ENCODE measurements at places on chromosomes 5 and 9.

DNA sequence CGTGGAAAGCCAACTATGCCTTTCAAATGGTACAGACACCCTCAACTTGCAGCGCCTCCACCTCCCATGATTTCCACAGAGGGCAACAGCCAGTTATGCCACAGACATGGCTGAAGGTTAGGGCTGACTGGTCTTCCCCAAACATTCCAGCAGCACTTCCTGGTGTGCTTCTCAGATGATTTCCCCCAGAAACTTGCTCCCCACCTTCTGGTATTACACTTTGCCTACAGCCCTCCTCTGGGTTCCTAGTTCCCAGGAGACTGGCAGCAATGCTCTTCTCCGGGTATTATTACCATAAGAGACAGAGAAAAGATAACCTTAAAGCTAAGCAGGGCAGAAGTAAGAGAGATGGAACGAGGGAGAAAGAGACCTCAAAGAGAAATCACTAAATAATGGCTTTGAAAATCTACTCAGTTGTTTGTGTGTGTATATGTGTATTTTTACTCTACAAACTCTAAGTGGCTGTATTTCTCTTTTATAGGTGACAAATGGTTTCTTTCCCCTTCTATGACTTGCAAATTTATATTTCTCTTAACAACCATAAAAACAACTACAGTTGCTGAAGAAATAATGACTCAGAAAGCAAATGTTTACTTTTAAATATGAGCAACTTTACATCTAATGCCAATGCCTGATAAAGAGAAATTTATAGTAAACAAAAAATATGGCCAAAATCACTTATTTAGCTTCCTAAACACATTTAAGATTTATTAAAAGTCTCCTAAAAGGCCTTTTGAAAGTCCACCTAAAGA lies 133.8 kb downstream of the PDE4D start:
- no peak for DNase-seq

- no peak for DNase-seq
Observed at GRCh38 chr5:132264546-132265335, 7.2 kb downstream of the PDLIM4 start.

DNA sequence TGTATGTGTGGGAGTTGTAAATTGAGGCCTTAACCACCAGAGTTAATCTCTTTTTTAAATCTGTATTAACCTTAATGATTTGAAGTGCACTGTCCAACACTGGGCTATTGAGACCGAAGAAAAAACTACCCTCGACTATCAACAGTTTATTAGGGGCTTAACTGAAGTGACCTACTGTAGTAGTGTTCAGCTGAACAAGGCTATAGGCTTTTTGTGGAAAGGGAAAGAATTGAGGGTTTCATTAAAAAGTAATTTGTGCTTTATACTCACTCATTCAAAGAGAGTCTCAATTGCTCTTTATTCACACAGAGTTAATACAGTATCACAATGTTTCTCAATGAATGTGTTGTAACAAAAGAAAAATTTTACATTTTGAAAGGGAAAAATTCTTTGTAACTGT lies 267.5 kb downstream of the SLF1 start:
- DNase-seq = no peak

DNA sequence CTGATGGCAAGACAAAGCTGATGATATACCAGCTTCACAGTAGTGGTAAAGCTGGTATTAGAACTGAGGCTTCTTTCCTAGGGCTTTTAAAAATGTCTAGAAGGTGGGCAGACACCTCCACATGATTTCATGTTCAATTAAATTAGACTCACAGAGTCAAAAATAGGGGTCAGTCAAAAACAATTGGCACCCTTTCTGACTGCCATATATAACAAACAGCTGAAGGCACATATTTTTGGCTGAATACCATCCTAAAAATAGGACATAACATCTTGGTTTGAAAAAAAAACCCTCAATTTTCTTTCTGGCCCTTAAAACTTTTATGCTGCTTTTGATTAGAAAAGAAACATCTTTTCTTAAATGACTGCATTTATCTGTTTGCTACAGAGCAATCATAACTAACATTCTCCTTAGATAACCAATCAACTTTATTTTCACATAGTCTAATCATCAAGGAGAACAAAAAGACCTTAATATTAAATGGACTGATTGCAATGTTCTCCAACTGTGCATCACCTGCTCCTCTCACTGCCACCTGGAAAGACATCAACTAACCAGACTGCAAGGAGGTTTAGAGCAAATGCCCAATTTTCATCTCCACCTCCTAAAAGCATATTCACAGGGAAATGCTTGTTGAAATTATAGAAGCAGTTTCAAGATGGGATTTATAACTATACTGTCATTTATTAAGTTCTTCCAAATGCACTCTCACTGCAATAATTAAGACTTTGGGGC lies 3.2 kb downstream of the SGTB start:
- DNase-seq = no peak

DNA sequence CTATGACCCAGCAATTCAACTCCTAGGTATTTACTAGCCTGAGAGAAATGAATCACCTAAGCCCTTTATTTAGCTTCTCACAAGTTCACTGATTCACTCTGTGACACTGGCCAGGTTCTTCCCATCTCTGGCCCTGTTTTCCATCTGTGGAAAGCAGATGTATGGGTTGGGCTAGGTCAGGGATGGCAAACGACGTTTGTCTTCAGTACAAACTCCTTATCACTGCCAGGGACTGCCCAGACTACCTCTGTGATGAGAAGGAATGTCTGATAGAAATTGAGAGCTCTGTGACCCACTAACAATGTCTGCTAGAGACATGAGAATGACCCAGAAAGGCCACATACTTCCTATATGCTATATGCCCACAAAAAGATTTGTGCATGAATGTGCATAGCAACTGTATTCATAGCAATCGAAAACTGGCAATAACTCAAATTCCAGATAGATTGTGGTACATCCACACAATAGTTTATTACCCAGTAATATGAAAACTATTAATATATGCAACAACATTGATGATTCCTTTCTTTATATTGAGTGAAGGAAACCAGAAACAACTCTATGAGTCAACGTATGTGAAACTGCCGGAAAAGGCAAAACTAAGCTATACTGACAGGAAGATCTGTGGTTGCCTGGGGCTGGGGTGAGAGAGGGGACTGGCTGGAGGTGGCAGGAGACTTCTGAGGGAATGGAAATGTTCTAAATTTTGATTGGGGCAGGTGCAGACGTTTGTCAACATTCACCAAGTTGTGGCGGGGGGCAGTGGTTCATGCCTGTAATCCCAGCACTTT lies 32.0 kb upstream of the ADAM19 start:
- DNase-seq = no peak

DNA sequence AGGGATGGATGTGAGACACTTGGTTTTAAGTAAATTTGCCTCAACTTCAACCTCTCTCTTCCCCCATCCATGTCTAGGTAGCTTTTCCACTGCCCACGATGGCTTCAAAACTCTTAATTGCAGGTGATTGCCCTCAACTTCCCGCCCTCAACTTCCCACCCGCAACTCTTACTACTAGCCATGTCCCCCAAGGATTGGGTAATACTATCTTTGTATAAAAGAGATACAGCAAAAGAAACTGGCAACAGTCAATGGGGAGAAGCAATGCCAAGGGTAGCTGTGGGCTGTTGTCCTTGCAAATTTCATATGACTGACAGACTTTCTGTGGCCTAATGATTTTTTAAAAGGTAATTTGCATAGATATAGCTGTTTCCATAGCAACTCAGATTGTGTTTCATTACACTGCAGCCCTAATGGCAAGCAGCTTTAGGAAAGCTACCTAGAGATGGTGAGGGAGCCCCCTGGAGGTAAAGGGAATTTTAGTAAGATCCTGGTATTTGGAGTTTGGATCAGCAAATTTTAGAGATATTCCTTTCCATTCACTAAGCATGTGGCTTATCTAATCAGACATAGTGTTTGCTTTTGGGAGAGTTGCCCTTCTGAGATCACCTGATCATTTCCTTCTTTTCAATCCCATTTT lies 421.5 kb upstream of the DAP start:
- no peak for DNase-seq

DNA sequence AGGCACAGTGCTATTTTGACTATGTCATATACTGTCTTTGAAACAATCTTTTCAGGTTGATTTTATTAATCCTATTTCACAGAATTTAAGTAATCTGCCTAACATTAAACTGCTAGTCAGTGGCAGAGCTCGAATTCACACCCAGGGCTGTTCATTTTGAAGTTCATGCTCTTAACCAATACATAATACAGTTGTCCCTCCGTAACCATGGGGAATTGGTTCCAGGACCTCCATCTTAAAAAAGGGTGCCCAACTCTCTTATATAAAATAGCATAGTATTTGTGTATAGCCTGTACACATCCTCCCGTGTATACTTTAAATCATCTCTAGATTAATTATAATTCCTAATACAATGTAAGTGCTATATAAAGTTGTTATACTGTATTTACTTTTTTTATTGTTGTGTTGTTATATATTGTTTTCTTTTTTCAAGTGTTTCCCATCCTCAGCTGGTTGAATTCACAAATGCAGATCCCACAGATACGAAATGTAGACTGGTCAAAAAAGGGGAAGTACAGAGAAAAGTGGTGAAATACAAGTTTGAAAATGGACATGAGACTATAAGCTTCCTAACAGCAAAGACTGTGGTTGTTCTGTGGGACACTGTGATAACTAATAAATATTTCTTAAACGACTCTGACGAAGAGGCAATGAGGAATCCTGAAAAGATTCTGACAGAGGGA lies 18.3 kb downstream of the RFX3 start:
- no peak for DNase-seq

DNA sequence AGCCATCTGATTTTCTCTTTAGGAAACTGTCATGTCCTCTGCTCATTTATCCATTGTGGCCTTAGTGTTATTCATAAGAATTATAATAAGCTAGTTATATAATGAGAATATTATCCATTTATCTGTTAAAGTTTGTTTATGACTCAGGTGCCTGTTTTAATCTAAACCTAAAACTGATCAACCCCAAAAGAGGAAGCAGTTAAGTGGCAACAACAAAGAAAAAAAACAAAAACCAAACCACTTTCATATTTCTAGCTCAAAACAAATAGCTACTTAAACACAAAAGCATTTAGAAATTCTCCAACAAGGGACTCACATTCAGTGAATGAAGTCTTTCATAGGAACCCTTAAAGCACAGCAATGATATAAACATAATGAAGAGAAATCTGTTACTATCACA lies 116.4 kb downstream of the APBA1 start:
- DNase-seq = no peak

DNA sequence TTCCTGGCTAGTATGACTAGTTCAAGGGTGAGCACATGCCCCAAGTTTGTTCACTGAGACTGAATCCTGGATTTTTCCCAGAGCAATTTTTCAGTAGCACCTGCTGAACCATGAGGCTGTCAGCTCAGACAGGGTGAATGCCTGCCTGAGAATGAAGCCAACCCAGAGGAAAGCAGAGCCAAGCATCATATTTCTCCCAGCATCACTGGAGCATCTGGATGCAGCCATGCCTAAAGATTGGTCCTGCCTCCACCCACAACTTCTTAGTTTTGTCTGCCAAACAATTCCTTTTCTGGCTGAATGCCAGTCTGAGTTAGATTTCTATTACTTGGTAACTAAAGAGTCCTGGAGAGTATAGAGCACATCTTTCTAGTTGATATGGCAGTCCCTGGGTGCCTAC lies 343.6 kb downstream of the CSNK1G3 start:
- peak; percentile 8 for DNase-seq

- DNase-seq = no peak
Observed at GRCh38 chr5:142511358-142511757, 174.5 kb downstream of the FGF1 start.

DNA sequence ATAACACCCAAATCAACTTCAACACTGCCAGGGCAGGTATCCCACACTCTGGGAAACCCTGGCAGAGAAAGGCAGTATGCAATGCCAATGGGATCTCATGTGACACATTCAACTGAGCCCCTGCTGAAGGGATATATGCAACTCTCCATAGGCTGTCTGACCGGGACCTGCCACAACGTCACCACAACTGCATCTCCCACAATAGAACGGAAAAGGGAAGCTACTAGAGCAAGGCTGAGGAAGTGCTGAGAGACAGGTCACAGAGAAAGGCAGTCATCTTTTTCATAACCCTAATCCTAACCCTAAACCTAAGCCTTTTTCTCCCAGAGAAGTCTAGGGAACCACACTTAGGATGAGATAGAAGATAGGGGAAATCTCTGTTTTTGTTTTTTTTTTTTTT lies 345.9 kb upstream of the CD180 start:
- DNase-seq = no peak

GRCh38 chr5:91101600-91102379 lies 281.3 kb downstream of the ARRDC3 start:
- DNase-seq = no peak

GRCh38 chr9:136975644-136976043 lies 1.7 kb upstream of the PTGDS start:
- no peak for DNase-seq

GRCh38 chr5:11507156-11507910 lies 396.9 kb downstream of the CTNND2 start:
- DNase-seq = no peak

- DNase-seq = no peak
Observed at GRCh38 chr9:35271637-35272036, 109.8 kb downstream of the UNC13B start.

DNA sequence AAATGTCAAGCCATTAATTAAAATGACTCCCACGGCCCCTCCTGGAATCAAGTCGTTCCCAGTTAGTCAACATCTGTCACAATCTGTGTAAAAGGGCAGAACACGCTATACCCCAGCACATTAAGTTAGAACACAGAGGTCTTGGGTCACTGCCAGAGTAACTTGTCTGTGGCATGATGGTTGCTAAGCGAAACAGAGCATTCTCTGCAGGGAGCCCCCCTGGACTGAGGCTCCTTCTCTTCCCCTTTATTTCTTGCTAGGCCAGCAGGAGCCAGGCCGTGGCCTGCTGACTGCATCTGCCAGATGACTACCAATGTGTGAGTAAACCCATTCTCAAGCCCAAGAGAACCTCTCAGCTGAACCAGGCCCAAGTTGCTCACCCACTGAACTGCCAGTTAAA lies 51.9 kb upstream of the ZBED3 start:
- no peak for DNase-seq

- DNase-seq = no peak
Observed at GRCh38 chr9:11135851-11136250, 523.0 kb upstream of the PTPRD start.

GRCh38 chr9:86978922-86979474 lies 31.7 kb upstream of the GAS1 start:
- no peak for DNase-seq

GRCh38 chr9:89749500-89750116 lies 144.8 kb downstream of the GADD45G start:
- DNase-seq = no peak

DNA sequence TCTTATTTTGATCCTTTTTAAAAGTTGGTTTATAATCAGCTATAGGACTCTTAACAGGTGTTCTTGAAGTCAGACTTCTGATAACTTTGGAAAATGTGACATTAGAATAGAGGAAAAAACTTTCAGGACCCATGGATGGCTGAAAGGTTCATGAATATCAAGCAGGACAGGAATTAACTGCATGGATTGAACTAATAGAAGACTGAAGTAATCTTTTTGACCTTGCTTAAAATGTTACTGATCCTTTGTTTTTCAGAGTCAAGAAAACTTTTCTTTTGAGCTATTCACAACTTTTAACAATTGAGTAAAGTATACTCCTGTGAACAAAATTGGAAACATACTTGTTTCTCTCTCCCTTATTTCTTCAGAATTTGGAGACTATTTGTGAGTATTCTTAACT lies 79.2 kb downstream of the PLK2 start:
- DNase-seq = no peak

Measured in NCI-H2107 (cell line).